C1 segment of cervical spinal cord (tissue), 14 donors: ENCODE measurements at places on chromosomes 4 and X.

DNA sequence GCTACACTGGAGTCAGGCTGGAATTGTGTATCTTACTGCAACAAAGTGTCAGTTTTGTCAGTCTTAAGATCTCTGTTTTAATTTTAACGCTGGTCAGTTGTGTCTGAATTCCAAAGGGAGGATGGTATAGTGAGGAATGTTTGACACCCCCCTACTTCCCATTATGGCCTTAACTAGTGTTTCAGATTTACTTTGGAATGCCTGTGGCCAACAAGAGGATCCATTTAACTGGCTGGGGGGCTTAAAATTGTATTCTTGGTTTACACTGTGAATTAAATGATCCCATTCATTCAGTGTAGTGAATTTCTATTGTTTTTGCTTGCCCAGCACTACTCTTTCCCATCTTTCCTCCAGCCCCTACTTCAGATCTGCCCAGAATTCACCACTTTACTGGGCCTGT, 75.8 kb upstream of the IQCM start:
- DNase-seq: no peak

GRCh38 chrX:139784807-139785206, 76.8 kb upstream of the MCF2 start:
- DNase-seq: no peak

DNA sequence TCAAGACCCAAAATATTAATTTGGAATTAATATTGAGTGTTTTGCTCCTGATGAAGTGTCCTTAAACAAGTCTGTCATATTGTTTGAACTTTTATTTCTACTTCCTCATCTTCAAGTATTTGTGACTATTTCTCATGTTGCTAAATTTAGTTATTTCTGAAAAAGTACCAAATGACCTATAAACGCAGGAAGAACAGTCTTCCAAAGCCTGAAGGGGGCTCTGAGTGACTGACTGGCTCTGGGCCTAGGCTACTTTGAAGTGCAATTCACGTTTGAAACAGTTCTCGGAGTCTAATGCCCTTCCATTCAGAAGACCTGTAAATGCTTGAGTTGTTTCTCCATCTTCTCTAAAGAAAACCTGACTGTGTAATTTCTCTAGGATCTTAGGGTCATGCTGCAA, 26.5 kb downstream of the GALNT7 start:
- no peak for DNase-seq

GRCh38 chr4:58636381-58636780, 1526.2 kb upstream of the IGFBP7 start:
- no peak for DNase-seq

DNA sequence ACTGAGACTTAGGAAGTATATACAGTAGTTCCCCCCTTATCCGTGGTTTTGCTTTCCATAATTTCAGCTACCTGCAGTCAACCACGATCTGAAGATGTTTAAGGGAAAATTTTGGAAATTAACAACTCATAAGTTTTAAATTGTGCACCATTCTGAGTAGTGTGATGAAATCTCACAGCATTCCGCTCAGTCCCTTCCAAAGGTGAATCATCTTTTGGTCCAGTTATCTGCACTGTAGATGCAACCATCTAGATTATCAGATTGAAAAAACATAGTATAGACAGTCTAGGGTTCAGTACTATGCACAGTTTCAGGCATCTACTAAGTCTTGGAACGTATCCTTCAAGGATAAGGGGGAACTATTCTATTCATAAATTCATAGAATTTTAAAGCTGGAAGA, 109.0 kb downstream of the ANXA3 start:
- DNase-seq: no peak

- DNase-seq: no peak
These were observed 105.4 kb downstream of the STK32B start for GRCh38 chr4:5156682-5157081.

DNA sequence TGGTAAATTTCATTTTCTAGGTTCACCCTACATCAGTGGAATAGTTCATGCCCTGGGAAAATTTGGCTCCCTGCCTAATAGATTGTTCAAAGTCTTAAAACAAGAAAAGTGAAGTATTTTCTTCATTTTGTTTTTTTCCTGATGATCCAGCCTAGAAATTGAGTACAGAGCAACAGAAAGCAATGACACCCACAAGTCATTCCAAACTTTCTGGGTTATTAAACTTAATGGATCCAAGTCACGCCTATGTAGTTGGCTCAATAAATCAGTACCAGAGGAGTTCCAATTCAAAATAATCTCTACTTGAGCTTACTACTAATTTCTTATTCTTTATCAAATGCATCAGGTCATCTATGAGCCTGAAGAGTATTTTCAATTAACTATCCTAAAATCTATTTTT, 937.6 kb upstream of the SLIT2 start:
- no peak for DNase-seq

DNA sequence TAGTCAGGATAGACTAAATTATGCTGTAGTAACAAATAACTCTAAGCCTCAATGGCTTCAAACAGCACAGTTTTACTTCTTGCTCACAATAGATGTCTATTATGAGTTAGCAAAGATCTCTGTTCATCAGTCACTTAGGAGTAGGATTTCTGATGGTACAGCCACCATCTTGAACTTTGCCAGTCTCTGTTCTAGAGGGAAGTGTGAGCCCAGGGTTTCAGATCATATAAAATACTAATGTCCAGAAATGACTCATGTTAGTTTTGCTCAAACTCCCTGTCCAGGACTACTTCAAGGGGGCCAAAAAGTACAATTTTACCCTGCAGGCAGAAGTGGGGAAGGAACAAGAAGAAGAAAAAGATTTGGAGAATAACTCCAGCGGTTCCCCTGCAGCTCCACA, 77.1 kb upstream of the LSM6 start:
- DNase-seq: no peak

DNA sequence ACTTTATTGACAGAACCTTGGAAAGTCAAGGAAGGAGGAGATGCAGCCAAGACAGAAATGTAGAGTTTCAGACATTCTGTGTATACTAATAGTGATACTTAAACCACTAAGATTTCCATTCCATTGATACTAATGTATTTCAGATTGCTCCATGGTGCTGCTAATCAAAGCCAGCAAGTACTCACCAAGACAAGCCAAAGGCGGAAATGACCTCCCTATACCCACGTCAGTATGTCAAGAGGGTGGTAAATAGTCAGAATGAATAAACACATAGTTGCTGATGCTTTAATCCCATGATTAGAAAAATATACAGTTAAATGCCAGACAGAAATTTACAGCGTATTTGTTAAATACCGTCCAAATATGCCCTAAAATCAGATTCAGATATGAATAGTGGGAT, 417.8 kb upstream of the INTU start:
- DNase-seq: no peak

DNA sequence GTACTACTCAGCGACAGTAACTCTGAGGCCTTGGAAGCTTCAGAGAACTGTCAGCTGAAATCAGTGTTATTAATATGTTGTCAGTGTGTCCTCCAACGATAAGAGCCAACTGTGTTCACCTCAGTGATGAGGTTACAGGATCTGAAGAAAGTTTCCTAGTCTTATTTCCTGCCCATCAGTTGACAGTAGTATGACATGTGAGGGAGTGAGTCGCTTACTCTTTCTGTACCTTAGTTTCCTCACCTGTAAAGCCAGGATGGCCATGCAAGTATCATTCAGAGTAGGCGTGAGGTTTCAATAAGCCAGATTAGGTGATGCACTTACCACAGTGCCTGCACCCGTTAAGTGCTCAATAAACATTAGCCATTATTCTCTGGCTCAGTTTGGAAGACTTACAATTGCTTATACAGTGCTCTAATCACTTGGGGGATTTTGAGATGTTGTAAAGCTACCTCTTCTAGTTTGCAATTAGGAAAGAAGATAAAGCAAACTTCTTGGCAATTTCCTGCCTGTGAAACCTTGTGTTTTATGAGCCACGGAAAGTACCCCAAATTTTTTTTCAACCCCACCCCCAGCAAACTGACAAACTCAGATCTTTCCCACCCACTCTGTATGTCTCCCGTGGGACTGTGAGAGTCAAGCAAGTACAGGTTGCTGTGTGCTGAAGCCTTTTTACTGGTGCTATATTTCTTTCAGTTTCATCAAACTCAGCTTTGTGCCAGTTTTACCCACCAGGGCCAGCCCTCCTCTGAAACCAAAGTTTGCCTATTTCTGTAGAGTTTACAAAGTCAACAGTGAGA, 62.2 kb downstream of the ANXA3 start:
- DNase-seq: no peak

DNA sequence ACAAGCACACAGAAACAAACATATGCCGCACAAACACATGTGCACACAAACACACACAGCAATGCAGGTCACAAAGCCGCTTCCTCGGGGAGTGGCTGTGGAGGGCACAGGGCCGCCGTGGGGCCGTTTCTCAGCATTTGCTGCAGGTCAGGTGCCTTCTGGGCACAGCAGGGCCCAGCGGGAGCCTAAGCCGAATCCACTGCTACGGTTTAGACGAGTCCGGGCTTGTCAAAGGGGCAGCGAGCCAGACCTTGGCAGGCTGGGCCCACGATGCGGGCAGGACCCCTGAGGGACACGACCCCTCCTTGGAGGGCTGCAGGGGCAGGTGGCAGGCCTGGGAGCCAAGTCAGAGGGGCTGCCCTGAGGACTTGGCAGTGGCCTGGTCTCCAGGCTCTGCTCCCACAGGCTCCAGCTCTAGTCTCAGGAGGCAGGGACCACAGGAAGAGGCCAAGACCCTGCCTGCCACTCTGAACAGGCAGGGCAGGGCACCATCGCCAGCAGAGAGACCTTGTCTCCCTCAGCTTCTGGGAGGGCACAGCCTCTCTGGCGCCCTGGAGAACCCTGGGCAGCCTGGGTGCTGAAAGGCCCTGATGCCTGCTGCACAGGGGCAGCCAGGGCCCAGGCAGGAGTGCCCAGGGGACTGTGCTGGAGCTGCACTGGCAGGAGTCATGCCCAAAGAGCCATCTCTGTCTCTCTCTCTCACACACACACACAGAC, 5.5 kb upstream of the ATP2B3 start:
- no peak for DNase-seq

DNA sequence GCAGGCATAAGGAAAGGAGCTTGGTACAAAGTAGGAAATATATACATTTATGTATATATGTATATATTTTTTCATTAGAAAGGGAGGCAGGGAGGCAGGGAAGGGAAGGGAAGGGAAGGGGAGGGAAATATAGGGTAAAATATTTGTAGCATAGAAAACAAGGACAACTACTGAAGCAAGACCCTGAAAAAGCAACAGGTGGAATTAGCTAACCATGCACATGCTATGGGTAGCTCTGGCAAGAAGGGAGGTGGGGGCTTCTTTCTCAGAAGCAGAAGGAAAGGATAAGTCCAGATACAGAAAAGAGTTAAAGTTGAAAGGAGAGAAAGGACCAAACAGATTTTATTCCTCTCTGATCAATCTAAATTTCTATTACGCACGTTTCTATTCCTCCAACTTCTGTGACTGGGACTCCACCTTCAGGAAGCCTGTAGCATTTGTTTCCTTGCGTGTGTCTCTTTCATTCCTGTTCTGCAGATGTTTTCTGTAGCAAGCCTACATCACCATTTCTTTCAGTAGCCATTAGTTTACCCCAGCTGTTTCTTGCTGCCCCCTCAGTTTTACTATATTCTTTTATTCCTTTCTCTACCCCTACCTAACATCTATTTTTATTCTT, 82.9 kb downstream of the OR13H1 start:
- DNase-seq: no peak

DNA sequence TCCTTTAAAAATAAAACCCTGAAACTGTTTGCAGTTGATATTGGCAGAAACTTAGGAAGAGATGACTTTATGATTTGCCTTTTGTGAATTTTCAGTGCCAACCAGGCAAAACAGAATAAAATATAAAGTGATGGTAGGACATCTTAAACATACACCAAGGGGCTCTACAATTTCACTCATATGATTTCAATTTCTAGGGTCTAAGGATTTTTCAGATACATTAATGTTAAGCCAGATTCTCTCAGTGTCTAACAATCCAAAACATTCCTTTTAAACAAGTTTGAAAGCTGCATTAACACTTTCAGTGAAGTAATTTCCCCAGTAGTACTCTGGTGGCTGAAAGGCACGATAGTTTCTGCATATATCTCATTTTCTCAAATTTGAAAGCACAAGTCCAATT, 1262.0 kb upstream of the ADGRL3 start:
- no peak for DNase-seq

DNA sequence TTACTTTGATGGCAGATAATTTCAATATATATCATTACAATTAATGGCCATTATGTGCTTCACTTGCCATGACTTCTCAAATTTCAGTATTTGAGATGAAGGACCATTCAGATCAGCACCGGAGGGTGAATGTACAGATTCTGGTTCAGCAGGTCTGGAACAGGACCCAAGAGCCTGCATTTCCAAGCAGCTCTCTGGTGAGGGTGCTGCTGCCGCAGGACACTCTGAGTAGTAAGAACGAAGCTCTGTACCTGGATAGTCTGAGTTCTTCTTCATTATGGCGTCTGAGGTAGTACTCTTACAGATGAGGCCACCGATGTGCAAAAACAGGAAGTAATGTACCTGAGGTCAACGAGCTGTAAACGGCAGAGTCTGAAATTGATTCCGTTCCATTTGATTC, 228.2 kb downstream of the FBXW7 start:
- DNase-seq: no peak

- DNase-seq: no peak
These were observed 81.3 kb downstream of the ARHGAP24 start for GRCh38 chr4:85556283-85556682.

GRCh38 chrX:41512394-41512793, 65.3 kb downstream of the NYX start:
- no peak for DNase-seq

DNA sequence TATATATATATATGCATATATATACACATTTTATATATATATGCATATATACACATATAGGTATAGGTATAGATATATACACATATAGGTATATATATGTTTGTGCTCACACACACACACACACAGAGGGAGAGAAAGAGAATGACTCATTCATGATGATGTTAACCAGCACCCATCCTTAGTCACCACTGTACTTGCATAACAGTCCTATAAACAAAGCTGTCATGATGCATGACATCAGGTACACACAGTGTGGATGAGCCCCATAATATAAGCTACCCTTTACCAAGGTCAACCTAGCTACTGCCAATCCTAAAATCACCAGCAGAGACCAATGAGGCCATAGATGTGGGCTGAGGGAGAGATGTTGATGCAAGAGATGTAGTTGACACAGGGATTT, 1408.0 kb downstream of the RAPGEF2 start:
- DNase-seq: no peak

GRCh38 chr4:17807446-17807845, 3.1 kb downstream of the DCAF16 start:
- no peak for DNase-seq

DNA sequence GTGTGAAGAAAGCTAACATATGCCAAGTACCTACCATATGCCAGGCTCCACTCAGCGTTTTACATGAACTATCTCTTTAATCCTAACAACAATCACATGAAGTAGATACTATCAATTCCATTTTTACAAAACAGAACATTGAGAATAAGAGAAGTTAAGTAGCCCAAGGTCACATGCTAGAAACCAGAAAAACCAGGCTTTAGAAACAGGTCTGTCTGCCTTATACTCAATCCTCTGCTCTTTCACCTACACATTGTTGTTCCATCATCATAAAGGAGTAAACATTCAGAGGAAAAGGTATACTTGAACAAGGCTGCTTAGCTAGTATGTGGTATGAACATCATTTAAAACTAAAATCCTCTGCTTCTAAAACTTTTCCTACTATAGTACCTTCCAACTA, 42.1 kb downstream of the WDFY3 start:
- DNase-seq: no peak

GRCh38 chr4:169098054-169098497, 88.0 kb upstream of the CBR4 start:
- DNase-seq: no peak
